ENCODE measurements at places on chromosomes 5 and 9.

DNA sequence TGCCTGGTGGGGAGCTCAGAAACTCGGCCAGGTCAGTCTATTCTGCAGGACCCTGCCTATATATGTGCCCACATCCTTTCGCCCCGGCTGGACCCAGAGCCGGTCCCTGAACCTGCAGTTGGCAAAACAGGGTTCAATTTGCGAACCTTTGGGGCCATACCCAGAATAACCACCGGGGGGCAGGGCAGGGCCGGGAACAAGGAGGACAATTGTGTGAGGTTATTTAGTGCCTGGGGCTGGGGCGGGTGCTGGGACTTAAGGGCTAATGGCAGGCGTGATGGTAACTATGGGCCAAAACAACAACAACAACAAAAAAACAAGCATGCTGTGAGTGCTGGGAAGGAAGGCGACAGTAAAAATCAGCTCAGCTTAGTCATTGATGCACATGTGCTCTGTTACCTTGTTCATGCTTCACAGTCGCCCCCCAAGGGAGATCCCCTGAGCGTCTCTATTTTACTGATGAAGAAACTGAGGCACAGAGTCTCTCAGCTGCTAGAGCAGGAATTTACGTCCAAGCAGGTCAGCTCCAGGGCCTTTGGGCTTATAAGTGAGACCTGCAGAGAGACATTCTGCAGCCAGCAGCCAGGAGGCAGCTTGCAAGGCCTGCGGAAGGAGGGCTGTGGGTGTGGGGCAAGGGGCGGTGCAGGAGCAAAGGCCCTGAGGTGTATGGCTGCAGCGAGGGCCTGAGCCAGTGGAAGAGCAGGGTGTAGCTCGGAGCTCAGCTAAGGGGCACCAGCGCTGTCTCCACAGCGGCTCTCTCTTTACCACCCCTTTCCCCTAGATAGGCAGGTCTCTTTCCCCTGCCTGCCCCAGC, 106.0 kb downstream of the PHF2 start:
- DNase-seq: peak; percentile 63

DNA sequence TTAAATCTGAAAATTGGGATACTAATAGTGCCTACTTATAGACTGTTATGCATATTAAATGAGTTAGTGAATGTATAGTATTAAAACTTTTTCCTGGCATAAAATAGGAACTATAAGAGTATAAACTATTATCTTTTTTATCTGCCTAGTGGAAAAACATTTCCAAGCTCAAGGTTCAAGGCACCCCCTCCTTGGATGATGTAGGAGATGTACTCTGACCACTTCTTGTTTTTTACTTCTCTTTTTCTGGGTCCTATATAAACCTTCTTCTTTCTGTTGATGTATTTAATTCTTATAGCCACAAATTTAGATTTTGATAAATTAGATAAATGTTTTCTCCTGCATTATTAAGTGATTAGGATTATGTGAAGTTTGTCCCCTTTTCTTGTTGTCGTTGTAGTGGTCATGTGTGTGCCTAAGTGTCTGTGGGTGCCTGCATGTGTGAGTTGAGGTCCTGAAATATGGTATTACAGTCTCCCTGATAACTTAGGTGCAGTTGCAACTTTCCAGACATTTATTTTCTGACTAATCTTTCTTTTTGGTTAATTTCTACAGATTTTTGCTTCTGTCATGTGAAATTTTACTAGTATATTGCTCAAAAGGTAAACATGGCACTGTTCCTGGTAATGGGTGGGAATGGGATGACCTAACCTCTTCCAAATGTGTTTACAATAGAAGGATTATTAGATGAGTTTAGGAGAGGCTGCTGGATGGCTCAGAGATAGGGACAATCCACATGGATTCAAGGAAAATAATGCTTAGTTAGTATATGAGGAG, 160.8 kb upstream of the CDKN2B start:
- peak; percentile 71 for DNase-seq

GRCh38 chr5:132050136-132050535, 10.3 kb upstream of the IL3 start:
- DNase-seq: peak; percentile 77

- no peak for DNase-seq
Observed at GRCh38 chr9:23754551-23754950, 71.5 kb downstream of the ELAVL2 start.

- no peak for DNase-seq
Observed at GRCh38 chr9:95746408-95747180, 128.9 kb upstream of the ERCC6L2 start.

GRCh38 chr9:30078195-30078594, 2306.2 kb upstream of the ACO1 start:
- DNase-seq: no peak

DNA sequence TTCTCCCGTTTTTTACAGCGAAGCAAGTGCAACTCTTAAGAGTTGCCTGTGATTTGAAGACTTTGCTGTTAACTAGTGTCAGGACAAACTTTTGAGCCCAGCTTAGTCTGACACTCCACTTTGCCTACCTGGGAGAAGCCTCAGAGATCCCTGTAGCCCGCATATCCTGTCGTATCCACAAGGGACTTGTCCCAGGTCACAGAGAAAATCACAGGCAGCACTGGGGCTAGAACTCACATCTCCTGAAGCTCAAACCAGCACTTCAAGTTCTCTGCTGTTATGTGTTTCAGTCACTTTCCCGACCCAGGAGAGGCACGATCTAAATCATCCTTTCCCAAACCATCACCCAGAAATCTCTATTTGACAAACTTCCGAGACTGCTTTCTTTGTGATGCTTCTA, 584.5 kb downstream of the ACTL7B start:
- no peak for DNase-seq

- DNase-seq: no peak
Observed at GRCh38 chr5:174273325-174273724, 227.8 kb downstream of the NSG2 start.

DNA sequence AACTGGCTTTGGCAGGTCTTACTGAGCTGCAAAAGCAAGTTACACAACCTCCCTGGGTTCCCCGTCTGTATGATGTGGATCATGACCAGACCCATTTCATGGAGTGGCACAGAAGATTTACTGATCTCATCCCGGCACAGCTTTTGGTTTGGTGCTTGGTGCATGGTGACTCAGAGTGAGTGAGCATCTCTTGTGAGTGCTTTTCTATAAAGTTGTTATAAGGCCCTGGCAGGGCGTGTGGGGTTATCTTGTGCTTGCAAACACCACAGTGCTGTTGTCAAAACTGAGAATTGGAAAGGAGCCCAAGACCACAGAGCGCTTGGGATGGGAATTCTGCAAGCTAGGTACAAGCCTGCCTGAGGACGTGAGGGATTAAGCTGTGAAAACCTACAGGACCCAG, 425.2 kb downstream of the GADD45G start:
- DNase-seq: no peak

GRCh38 chr9:98391867-98392266, 136.4 kb upstream of the TBC1D2 start:
- DNase-seq: no peak

DNA sequence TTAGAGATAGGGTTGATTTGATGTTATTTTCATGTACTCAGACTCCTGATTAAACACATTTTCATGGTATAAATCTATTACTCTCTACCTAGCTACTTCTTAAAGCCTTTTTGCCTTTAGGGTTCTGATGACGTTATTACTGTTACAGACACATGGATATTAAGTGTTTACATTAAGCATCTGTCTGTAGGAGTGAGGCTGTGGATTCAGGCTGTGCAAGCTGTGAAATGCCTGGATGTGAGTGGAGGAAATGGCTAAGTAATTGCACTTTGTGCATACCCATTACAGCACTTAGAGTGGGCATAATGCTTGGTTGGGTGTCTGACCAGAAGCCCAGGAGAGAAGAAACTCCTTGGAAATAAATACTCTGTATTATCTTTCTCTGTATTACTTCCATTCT, 186.8 kb downstream of the SNX18 start:
- DNase-seq: no peak

DNA sequence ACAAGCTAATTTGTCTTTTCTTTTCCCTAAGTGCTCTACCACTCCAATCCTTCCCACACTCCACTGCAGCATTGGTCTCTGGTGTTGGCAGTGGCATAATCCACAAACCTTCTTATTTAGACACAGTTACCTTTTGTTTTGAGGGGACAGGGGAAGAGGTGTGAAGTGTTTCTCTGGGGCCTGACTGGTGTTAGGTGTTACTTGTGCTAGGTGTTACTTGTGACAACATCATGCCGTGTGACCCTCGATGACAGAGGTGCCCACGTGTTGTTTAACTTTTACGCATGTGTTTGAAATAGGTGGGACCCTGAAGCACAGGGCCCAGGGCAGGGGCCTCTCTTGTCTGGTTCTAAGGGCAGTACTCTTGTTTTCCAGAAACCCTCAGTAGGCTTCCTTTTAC, 70.5 kb upstream of the SPRY4 start:
- no peak for DNase-seq

DNA sequence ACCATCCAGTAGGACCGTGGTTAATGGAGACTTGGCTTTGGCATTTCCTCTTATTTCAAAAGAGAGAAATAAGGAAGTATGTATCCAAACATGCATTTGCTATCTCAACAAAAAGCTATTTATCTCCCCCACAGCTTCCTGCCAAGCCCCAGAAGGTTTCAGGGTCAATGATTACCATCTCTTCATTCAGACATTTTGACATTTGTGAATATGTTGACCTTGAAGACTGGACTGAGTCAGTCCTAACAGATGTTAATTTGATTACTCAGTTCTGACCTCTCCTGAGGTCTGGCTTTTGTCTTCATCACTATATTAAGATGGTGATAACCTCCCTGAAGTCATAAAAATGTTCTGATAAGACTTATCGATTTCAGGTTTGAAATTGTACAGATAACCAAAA, 479.4 kb downstream of the AGTPBP1 start:
- DNase-seq: no peak

DNA sequence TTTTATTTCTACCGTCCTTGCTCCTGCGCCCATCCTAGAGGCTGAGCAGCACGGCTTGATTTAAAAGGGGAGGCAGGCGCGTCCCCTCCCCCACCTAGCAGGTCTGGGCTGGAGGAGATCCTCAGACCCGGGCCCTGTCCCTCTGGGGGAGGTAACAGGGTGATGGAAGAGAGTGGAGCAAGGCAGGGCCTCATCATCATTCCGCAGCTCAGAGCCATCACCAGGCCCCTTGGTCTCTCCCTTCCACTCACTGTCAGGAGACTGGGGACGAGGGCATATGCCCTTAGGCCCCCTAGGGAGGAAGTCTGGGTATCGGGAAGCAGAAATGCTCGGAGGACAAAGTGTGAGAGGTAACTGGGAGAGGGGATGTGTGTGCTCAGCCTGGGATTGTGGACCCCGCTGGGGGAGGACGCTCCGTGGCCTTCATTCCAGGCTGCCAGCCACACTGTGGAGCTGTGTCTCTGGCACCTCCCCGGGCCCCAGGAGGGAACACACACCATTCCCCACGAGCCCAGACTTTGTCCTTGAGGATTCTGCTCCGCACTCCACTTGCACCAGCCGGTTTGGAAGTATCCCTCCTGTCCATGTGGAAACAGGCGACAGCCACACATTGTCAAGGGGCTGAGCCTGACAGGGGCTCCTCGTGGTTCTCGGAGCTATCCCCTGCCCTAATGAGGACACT, 761 bp downstream of the REEP2 start:
- no peak for DNase-seq

DNA sequence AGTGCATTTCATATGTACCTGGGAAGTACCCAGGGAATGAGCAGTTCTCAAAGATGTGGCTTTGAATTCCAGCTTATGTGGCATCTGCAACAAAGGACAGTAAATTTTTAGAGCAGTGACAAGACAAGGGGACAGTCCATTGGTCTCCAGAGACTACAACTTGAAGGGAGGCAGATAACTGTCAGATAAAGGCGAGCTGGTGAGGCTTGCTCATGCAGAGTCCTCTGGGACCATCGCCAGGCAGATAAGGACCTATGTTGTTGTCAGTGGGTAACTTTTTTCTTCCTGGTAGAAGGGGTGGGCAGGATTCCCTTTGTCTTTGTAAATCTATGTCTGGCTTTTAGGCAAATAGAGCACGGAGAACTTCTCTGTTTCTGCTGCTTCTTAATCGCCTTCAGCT, 120.2 kb downstream of the ICE1 start:
- no peak for DNase-seq

GRCh38 chr5:53240661-53241060, 131.1 kb upstream of the MOCS2 start:
- no peak for DNase-seq

DNA sequence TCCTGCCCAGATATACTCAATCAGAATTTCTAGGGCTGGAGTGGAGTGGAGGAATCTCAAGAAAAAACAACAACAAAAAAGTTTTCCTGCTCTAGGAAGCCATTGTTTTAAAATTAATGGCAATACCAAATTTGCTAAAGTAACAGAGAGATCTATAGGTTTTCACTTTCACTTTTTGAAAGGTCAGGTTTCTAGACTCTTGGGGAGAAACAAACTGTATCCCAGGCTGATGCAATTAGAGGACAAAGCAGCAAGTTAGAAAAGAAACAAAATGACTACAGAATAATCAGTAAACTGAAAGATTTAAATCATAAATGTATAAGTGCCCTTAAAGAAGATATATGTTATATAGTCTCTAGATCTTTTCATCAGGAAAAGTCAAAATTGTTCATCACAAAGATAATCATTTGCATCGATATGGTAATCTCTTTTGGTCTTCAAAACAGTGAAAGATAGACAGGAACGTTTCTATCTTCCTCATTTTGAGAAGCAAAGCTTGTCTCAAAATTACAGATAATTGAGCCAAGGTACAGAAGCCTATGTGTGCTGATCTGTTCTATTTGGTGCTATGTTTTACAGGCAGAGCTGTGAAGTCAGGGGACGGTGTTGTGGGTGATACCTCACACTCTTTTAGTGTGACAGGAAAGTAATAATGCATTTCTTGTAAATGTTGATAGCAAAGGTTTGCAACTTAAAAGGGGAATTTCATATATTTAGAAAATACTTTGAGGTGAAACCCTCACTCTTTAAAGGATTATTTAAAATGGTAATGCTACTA, 1746.6 kb upstream of the C9orf72 start:
- no peak for DNase-seq

DNA sequence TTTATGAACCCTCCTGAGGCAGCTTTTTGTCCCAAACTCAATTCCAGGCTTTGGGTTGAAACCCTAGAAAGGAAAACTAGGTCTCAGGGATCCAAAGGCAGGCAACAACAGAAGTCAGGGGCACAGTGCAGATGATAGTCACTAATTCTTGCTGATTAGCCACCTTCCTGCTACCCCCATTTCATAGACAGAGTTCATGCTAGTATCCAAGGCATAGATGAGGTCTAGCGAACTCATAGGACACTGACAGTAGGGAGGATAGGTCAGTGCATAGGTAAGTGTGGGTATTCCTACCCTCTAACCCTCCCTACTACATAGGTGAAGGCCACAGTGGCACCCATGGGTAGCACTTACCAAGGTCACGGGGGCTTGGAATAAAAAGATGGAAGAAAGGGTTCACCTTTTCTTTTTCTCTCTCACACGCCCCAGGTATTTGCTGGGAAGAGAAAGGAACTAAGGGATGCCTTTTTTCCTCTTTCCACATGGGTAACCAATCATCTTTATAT, 86.2 kb downstream of the SLC25A46 start:
- DNase-seq: no peak

GRCh38 chr5:77791926-77792325, 15.8 kb upstream of the TBCA start:
- DNase-seq: no peak

GRCh38 chr5:128844354-128844923, 120.8 kb upstream of the SLC27A6 start:
- peak; percentile 2 for DNase-seq
